ENCODE measurements at places on chromosomes 7 and 10.

GRCh38 chr10:113264333-113265131 lies 288.3 kb upstream of the HABP2 start:
- DNase-seq: no peak

- DNase-seq: no peak
Observed at GRCh38 chr7:51235593-51236313, 80.9 kb downstream of the COBL start.

GRCh38 chr7:152336754-152337368 lies 98.9 kb downstream of the KMT2C start:
- DNase-seq: peak; percentile 33

DNA sequence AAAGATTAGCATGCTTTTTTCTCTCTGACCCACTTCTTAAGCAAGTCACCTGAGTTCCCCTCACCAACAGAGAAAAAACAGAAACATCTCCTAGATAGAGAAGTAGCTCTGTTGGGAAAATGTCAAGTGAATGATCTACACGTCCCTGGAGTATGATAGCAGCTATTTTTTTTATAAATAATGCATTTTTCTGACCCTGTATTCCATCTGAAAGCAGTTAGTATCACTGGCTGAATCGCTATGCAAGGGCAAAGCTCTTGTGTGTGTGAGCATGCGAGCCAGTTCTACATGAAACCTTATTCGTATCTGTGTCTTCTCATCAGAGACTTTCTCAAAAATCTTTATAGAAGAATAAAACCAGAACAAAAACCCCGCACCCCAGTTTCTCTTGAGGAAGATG lies 8.2 kb downstream of the ANKMY2 start:
- DNase-seq: peak; percentile 33

DNA sequence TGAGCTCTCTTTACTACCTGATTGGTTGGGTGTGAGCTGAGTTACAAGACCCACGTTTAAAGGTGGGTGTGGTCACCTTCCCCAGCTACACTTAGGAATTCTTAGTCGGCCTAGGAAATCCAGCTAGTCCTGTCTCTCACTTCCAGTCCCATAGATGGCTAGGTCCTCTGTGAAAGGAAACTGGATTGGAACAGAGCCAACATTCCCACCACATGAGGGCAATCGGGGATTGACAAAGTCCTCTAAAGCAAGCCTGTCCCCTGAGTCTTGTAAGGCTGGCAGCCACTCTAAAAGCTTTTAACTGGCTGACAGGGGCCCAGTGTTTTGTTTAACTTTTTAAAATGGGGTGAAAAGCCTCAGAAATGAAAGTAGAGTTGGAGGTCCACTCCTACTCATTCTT lies 15.1 kb upstream of the CROT start:
- peak; percentile 69 for DNase-seq
